ENCODE measurements at places on chromosomes 2 and 18. TPM values are rescaled to one million over a fixed set of nuclear protein-coding genes. Genes with fewer than 3 reads are reported as not detected.

DNA sequence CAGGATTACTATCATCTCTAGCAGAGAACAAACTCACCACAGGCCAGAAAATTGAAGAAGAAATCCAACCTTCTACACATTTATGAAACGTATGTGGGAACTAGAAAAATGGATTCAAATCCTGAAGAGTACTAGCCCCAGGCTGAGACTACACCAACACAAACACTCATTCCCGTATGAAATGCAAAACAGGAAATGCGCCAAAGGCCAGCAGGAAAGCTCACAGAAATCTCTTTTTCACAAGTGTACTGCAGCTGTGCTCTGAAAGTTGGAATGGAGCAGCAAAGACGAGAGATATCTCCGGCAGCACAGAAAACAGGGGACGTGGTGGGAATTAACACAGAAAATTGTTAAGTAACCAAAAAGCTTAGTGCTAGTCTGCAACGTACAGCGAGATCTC is 913.5 kb downstream of the TDRD15 start:
- DNase-seq = no peak

DNA sequence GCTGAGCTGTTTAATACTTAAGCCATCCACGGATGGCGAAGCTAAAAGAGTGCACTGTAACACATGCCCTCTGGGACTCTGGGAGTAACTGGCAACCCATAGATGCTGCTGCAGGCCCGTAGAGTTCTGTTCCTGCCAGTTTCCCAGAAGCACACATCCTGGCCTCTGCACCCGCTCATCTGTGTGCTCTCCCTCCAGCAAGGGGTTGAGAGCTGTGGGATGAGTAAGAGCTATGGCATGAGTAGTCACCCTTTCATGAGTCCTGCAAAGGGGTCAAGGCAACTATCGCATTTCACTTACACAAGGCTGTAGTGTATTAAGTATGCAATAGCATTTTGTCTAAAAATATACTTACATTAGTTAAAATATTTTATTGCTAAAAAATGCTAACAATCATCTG is 1341.8 kb upstream of the NXPH2 start:
- no peak for DNase-seq

GRCh38 chr2:79162132-79162531 is 2.6 kb upstream of the REG3A start:
- no peak for DNase-seq

Gene ASNSD1
- 63.4 TPM for total RNA-seq
